ENCODE measurements at places on chromosomes 5 and 9.

DNA sequence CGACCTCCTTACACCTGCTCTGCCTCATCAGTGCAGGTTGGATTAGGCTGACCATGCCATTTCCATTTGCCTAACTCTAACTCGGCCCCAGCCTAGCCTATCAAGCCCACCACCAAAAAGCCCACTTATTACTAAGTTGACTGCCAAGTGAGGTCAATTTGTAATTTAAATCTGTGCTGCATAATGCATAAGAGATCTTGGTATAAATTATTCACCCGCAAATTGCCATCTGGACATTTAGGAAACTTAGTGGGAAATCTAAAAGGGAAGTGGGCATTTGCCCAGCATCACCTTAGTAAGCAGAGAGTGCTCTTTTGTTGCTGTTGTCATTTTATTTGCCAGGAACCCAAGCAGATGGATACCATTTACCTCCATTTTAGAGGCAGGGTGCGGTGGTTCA is 143.0 kb downstream of the SPOCK1 start:
- DNase-seq: no peak

DNA sequence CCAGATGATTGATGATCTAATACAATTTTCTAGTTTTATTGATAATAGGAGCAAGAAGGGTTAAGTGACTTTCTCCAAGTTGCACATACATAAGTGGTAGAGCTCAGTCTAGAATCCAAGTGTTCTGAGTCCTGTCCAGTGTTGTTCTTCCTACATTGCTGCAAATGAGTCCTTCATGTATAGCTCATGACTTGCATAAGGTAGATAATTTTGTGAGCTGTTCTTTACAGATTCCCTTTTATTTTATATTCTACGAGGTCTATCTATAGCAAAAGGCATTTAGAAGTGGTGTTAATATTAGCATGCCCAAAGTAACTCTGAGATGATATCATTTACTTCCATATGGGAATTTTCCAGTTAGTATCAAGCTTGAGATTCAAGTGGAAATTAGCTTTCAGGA is 20.0 kb downstream of the MRPS30 start:
- no peak for DNase-seq

GRCh38 chr9:136978073-136978864 is 965 bp downstream of the PTGDS start:
- peak; percentile 63 for DNase-seq

DNA sequence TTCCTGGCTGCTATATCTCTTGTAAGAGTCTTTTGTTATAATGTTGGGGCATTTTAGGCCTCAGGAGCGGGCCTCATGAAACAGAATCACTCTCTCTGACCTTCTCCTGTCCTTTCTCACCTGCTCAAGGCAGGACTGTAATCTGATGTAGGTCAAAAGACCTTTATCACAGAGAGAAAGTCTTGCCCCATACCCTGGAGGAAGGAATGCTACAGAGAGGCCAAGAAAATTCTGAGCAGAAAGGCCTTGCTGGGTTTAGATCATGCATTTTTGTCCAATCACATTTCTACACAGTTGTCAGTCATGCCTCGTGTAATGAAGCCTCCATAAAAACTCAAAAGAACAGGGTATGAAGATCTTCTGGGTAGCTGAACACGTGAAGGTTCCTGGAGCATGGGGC is 45.2 kb upstream of the TBC1D2 start:
- DNase-seq: no peak

DNA sequence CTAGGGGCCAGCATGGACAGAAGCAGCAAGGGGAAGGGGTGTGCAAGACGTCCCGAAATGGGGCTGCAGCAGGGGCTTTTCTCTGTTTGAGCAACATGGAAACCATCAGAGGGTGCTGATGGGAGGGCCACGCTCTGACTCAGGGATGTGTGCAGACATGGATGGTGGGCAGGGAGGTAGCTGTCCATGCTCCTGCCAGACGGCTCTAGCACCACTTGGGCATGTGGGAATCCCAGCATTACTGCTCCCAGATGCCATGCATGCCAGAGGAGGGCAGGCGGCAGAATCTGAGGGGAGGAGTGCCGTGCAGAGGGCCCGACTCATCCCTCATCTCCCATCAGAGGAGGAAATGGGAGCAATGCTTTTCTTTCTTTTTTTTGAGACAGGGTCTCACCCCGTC is 45.6 kb upstream of the SLC25A51 start:
- DNase-seq: peak; percentile 74

- DNase-seq: no peak
Observed at GRCh38 chr5:78339617-78340436, 20.6 kb upstream of the SCAMP1 start.

GRCh38 chr5:119404033-119404432 is 48.2 kb downstream of the TNFAIP8 start:
- DNase-seq: no peak

- peak; percentile 72 for DNase-seq
Observed at GRCh38 chr5:386432-387341, 56.3 kb upstream of the EXOC3 start.

DNA sequence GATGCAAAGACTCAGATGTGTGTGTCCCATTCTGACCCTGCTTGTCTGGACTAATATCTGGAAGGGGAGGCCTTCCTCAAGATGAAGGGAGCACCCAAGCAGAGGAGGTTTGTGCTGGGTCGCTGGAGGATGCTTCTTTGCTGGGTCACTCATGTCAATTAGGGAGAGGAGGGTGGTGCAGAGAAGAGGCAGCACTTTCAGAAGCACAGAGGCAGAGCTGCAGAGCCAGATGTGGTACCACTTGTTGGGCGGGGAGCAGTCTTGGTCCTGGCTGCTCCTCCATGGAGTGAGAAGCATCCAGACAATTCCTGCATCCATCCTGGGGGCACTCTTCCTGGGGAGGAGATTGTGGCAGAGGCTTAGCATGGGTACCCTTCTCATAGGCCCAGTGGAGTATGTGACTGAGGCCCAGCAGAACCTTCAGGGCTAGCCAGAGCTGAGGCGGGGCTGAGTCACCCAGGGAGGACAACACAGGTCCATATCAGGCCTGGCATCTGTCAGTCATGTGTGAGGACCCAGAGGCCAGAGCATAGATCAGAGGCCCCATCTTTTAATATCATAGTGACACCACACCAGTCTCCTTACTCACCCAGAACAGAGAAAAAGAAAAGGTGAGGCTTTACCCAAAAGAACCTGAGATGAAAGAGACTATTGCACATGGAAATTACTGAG is 59.8 kb downstream of the TNFSF15 start:
- no peak for DNase-seq
